Activated CD4-positive, alpha-beta T cell treated with anti-CD3 and anti-CD28 coated beads for 1 hour (primary cell): ENCODE measurements at places on chromosomes 11 and 22.

DNA sequence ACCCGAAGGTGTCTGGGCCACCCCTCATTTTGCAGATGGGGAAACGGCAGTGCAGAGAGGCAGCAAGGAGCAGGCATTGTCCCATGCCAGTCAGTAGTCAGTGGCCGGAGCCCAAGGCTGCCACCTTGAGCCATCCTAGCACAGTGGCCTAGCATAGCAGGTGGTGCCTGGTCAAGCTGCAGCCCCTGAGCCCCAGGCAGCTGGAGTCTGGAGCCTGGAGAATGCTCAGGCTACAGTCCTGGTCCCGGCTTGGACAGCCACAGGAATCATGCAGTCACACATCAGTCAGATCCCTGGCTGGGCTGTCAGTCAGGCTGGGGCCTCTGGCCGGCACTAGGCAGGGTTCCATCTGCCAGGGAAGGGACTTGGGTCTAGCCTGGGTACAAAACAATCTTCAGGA, 18.6 kb downstream of the KCNC1 start:
- DNase-seq, result no peak

GRCh38 chr22:20156611-20157429, 6.0 kb upstream of the CCDC188 start:
- DNase-seq, result peak; percentile 84

GRCh38 chr11:612201-612960, 3.4 kb downstream of the IRF7 start:
- DNase-seq, result peak; percentile 37

DNA sequence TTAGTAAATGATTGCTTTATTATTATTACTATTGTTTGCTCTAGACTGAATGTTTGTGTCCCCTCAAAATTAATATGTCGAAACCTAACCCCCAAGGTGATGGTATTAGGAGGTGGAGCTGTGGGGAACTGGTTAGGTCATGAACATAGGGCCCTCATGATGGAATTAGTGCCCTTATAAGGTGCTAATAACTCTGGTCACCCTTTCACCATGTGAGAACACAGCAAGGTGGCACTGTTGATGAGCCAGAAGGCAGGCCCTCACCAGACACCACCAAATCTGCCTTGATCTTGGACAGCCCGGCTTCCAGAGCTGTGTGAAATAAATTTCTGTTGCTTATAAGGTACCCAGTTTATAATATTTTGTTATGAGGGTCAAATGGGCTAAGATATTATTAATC, 95.8 kb downstream of the BDNF start:
- no peak for DNase-seq

GRCh38 chr11:120912504-120912903, 111.4 kb upstream of the TBCEL start:
- no peak for DNase-seq

DNA sequence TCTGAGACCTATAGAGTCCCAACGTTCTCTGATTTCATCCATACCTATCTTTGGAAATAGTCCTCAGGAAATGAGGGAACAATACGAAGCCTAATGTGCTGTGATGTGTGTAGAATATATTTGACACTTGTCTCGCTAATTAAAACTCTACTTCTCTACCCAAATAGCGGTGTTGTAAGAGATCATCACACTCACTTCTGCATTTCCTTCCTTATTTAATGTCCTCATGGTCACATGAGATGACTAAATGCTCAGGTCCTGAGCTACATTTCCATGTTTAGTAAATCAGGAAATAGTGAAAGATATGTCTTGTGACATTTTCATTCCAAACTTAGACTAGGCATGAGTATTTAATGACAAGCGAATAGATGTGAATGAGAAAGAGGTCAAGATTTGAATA, 112.3 kb downstream of the MAML2 start:
- DNase-seq, result no peak

DNA sequence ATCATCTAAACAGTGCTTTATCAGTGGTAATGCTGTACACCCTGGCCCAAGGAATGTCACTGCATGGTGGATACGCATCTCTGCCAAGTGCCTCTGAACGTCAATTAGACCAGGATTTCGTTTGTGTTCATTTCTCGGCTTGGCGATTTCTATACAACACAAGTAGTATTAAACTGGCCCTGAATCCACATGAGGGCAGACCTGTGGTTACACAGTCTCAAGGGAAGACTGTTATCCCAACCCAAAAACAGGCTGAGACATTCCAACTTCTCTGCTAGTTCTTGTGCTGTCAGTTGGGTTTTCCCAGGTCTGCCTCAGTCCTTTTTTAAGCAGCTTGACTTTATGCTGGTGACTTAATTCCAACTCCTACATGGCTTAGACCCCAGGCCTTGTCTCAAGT, 58.1 kb downstream of the HIRA start:
- no peak for DNase-seq

DNA sequence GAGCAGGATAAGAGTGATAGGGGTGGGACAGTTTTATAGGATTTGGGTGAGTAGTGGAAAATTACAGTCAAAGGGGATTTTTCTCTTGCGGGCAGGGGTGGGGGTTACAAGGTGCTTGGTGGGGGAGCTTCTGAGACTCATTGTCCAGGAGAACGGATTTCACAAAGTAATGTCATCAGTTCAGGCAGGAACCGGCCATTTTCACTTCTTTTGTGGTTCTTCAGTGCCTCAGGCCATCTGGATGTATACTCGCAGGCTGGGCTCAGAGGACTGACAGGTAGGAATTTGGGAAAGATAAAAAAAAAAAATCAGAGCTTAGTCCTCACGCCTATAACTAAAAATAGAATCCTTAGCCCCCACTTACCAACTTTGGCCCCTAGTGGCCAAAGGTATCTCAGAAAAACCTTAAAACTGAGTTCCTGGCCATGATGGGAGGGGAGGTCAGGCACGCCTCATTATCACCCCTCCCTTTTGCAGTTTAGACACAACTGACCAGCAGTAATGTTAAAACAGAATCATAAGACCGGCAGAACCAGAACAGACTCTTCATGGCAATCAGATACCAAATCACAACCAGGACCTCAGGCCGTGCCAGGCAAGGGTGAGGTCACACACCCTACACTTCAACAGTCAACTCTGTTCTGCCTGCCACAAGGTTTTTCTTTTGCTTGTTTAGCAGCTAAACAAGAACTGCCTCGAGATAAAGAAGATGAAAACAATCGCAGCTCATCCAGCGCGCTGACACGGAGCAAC, 8.9 kb upstream of the APOBEC3G start:
- DNase-seq, result no peak

GRCh38 chr22:33588860-33589259, 331.4 kb downstream of the LARGE1 start:
- DNase-seq, result no peak

DNA sequence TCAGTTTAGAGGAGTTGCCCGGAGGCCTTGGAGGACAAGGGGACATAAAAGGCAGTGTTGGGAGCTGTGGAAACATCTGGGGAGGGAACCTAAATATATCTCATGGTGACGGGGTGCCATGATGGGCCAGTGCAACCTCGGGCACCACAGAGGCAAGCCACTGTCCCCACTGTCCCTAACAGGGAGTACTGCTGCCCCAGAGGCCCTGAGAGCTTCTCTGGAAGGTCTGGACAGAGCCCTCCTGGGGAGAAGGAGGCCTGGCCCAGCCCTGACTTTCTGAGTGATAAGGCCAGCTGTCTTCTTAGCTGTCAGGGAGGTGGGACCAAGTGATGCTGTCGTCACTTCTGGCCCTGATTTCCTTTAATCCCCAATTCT, 5.5 kb upstream of the P2RY6 start:
- DNase-seq, result no peak

- DNase-seq, result no peak
These were observed 37.9 kb downstream of the PAK1 start for GRCh38 chr11:77435972-77436371.

- no peak for DNase-seq
These were observed 786 bp downstream of the RASL10A start for GRCh38 chr22:29314537-29315285.

DNA sequence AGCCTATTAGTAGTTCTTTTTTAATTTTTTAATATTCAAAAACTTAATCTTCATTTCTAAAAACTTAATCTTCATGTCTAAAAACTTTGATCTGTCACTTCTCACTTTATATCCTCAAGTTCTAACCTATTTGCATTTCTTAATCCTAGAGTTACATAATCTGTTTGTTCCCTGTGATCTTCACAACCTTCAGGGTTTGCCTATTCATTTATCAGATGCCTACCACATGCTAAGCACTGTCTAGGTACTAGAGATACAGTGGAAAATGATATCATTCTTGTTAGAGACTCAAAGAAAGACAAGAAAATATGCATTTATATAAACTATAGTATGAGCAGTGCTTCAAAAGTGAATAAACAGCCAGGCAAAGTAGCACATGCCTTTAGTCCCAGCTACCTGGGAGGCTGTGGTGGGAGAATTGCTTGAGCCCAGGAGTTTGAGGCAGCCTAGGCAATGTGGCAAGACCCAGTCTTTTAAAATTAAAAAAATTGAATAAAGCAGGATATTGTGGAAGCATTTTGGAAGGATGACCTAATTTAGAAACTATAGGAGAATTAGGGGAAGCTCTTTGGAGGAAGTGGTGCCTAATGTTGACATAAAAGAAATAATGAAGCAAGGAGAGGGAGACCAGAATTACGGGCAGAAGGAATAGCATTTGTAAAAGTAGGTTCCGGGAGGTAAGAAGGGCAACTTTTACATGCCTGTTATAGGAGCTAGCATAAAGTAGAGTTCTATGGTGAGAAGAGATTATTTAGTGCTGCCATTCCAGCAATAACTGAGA, 54.4 kb upstream of the GRK2 start:
- DNase-seq, result no peak

GRCh38 chr22:45966320-45966894, 10.6 kb downstream of the WNT7B start:
- no peak for DNase-seq

DNA sequence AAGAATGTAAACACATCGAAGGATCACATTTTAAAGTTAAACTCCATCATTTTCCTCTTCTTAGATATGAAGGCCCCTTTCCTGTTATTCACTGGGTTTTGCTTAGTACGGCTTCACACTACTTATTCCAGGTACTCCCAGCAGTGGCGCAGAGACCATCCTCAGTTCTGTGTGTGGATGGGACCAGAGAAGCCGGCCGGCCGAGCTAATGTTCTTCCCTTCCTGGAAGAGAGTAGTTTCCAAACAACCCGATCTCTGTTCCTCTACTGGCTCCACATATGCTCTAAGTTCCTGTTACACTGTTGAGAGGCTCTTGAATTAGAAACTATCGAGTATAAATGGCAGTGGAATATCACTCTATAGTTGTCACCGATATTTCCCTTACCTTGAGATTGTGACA, 684 bp upstream of the NFRKB start:
- no peak for DNase-seq

DNA sequence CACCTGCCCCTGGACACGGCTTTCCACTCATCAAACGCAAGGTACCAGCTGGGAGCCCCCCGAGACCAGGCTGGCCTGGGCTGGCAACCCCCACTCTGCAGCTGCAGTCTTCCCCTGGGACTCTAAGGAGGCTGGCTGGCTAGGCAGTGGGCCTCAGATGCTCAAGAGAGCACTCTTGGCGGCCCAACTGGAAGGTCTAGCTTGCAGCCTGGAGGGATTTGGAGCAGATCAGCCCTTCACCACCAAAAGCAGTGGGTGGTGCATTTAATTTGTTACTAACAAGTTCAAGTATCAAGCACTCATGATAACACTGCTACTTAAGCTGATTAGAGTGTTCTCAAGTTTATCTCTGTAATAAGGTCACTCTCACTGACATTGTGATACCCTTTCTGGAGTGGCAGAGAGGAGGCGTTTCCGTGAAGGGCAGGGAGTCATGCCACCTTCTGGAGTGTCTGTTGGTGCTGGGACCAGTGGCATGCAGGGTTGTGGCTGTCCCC, 21.5 kb downstream of the C22orf23 start:
- DNase-seq, result no peak

- no peak for DNase-seq
These were observed 282.5 kb downstream of the CTTN start for GRCh38 chr11:70680781-70681281.

DNA sequence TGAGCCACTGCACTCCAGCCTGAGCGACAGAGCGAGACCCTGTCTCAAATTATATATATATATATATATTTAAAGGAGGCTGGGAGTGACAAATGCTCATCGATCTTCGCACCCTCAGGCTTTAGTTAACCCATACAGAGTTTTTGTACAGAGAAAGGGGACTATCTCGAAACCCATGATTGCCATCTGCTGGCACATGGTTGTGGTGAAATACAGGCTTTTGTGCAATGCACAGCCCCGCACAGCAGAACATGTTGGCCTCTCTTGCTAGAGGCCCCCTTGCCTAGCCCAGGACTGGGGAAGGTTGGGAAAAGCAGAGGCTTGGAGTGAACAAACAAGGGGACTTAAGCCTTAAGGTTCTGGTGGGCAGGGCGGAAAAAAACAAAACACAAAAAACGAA, 3.6 kb downstream of the MYBPC3 start:
- no peak for DNase-seq

GRCh38 chr11:7413961-7414915, 71.1 kb upstream of the OLFML1 start:
- no peak for DNase-seq

GRCh38 chr22:48258064-48258701, 1495.7 kb downstream of the TBC1D22A start:
- DNase-seq, result no peak

GRCh38 chr11:42465623-42466022, 846.2 kb upstream of the API5 start:
- DNase-seq, result no peak

DNA sequence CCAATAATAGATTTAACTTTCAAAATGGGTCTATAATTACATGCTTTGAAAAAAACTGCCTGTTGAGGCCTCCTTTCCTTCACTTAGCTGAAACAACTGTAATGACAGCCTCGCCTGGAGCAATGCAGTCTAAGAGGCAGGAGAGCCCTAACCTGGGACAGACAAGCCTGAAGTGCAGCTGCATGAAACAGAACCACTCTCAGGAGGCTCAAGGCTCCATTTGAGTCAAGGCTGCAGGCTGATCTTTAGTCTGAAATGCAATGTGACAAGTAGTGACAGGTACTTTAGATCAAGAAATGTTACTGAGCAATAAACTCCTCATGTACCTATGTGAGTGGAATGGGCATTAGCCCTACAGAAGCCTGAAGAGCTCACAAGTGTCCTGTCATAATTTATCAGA, 414.0 kb upstream of the LUZP2 start:
- DNase-seq, result no peak

DNA sequence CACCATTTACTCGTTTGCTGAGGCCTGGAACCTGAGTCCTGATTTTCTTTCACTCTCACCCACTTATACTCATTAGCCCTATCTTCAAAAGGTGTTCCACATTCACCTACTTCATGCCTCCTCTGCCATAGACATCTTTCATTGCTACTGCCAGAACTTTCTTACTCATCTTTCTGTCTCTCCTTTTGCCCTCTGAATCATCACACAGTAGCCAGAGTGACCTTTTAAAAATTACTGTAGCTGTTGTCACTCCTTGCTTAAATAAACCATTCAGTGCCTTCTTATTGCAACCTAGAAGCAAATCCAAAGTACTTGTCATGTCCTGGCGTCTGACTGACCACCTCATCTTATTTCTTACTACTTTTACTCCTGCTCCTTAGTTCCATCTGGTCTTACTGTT, 38.2 kb downstream of the ATXN10 start:
- no peak for DNase-seq

- DNase-seq, result no peak
These were observed 130.5 kb upstream of the C11orf58 start for GRCh38 chr11:16607675-16608644.

GRCh38 chr11:73995247-73995646, 12.6 kb upstream of the UCP2 start:
- no peak for DNase-seq

GRCh38 chr11:14577835-14578529, 57.8 kb upstream of the PSMA1 start:
- DNase-seq, result no peak
